Fibroblast of skin of back (primary cell): ENCODE measurements at places on chromosomes 3 and 15.
A peak's percentile ranks its signal among the peaks of the same experiment; 100 is the strongest.

DNA sequence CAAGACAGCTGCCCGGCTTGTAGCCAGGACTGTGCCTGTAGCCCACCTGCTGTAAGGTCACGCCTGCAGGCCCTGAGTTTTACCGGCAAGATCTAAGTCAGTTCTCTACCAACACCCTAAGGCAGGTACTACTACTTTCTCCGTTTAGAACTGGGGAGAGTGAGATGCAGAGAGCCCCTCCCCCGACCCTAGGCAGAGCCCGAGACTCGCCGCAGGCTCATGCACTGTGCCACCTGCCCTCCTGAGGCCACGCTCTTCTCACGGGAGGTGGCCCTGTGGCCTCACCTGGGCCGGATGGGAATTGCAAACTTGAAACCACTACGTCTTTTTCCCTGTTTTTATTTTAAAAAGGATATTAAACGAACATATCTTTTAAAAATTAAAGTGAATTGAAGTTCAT, 36.9 kb upstream of the PCSK6 start:
- DNase-seq = no peak

GRCh38 chr3:124033360-124034015, 41.6 kb upstream of the ROPN1 start:
- DNase-seq = peak; percentile 31

DNA sequence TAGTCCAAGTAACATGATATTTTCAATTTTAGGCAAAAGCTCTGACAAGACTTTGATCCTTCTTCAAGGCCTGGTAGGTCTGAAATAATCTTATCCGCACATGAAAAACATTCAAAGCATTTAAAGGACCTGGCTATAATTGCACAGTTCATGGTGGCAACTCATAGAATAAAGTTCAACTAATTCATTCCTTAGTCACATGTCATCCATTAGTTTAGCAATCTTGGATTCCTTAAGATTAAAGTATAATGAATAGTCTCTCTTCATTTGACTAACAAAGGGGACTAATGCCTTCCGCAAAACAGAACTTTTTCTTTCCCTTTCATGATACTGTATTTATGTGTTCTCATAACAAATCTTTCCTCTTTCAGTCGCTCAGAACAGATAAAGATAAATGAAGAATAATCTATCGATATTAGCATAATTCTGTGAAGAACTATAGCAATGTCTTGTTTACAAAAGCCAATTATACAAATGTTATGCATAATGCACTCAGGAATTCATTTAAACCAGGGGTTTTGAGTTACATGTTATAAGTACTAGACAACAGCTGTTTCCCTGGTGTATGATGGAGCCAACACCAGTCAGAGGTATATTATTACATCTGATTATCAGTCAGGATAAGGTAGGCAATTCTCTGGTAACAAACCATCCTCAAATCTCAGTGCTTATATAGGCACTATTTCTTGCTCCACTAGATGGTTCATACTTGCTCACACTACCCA, 172.5 kb downstream of the POTEB3 start:
- DNase-seq = no peak

DNA sequence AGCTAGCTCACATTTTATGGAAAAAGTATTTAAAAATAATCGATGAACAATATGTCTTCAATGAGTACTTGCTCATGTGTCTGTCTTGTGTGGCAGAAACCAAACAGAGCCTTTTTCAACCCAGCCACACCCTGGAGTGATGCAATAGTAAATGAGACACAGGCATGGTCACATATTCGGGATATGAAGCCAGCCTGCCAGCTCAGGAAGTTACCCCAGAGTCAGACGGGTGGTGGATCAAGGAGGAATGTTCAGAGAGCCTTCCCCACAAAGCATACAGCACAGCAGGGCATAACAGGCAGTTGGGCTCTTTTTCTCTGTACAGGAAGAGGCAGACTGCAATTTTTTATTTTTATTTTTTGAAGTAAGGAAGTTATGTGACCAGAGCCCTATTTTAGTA, 27.3 kb downstream of the LARP6 start:
- DNase-seq = peak; percentile 96

GRCh38 chr15:38260077-38260476, 7.4 kb downstream of the SPRED1 start:
- DNase-seq = peak; percentile 82

DNA sequence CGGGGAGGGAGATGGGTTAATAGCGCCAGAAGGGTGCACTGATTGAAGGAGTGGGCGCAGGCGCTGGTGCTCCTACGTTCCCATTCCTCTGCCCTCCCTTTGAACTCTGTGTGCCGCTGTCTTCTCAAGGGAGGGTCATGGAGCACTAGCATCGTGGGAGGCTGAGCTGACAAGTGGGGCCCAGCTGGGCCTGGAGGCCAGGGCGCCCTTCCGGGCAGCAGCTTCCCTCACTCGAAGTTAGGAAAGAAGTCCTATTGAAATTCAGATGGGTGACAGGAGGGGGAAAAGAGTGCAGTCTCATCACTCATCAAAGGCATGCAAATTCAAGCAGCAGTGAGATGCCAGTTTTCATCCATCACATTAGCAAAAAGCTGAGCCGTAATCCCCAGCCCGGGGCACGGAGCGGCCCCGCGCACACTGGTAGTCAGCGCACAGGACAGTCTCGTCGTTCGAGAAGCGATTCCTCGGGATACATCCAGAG, 128.2 kb downstream of the LRRK1 start:
- DNase-seq = no peak

- DNase-seq = no peak
Observed at GRCh38 chr3:10290481-10291176, 2.1 kb downstream of the GHRL start.

GRCh38 chr3:120348065-120348990, 826 bp downstream of the LRRC58 start:
- DNase-seq = no peak
